Stimulated activated CD4-positive, alpha-beta T cell treated with anti-CD3 and anti-CD28 coated beads, Interleukin-15, amount 100 ng/mL, for 1 hour (primary cell): ENCODE measurements at places on chromosomes 4 and X.

DNA sequence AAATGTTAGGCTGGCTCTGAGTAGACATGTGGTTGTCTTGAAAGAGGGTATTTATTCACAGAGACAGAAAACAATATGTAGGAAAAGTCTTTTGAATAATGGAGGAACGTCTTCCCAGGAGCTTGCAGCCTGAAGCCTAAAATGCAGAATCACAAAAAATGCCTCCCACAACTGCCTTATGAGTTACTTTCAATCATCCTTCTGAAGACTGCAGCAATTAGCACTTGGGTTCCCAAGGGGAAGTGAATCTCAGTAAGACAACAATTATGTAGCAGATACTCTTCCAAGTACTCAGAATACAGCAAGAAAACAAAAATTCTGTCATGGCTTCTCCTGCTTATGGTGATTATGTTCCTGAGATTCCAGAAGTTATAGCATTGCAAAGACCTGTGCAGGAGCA is 166.6 kb upstream of the TBL1X start:
- no peak for DNase-seq

DNA sequence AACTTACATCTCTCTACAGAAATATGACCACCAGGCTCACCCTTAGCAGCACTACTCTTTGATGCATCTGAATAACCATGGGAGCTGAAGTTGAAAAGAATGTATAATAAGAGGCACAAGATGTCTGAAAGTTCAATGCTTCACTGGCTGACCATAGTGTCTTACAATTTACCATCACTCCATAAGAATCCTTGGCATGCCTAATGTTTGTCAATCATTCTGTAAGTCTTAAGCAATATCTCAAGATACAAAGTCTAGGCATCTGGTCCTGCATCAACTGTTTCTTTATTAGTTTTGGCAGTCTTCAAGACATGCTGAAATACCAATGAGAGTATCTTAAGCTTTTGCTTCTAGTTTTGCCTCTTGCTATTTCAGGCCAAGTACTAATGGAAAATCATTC is 755.5 kb downstream of the STIM2 start:
- DNase-seq = no peak

DNA sequence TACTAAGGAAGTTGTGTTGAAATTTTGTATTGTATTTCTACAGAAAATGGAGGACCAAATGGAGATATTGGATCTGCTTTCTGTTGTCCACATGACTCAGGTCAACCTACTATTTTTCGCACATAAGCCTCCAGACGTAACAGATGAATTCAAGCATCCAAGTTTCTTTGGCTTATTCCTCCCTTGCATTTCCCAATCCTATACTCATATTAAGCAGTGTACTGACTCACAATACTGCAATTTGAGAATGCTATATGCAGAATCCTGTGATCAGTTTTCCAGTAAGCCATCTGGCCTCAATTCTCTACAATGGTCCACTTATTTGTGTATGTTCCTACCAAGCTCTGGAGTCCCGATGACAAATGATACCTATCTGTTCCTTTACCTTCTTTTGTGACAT is 75.7 kb downstream of the ASB9 start:
- no peak for DNase-seq

GRCh38 chr4:57074744-57075143 is 35.4 kb downstream of the IGFBP7 start:
- no peak for DNase-seq

GRCh38 chr4:67049446-67049845 is 495.9 kb downstream of the CENPC start:
- DNase-seq = no peak

DNA sequence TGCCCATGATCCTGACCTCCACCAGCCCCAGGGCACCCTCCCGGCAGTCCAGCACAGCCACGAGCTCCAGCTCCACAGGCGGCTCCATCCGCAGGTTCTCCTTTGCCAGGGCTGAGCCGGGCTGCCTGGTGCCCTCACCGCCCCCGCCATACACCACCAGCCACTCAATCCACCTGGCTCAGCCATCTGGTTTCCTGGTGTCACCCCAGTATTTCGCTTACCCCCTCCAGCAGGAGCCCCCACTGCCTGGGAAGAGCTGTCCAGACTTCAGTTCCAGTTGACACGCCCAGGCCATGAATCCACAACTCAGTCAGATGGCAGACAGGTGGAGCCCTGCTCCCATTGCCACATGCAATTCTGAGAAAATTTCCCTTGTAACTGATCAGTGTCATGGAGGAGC is 3.9 kb downstream of the SHISA3 start:
- DNase-seq = no peak

DNA sequence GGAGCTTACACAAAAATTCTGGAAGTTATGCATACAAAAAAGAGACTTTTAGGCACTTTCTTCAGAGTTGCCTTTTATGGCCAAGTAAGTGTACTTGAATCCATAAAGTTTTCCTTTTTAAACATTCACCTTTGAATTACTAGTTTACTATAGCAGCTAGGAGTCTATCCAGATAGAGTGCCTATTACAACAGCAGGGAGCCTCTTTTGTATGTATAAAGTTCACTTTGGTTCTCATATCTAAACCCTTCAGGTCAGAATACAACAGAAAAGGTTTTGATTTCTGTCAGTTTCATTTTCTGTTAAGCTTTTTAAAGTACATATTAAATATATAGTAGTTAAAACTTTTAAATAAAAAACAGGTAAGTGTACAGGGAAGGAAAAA is 51.4 kb upstream of the IL13RA1 start:
- DNase-seq = no peak

DNA sequence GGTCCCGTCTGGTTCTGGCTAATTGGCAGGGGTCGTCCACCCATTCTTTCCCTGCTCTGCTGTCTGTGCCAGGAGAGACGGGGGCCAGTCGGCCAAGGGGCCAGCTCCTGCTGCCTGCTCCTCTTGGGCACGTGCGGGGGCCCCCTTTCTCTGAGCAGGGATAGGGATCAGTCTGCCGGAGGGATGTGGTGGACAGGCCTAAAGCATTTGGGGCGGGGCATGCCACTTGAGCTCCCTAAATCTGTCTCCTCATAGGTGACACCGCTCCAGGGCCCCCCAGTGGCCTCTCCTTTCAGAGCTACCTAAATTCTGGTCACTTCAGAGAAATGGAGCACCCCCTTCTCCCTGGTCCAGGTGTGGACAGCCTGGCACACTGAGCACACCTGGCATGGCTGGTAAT is 4.2 kb upstream of the MSANTD1 start:
- DNase-seq = no peak

DNA sequence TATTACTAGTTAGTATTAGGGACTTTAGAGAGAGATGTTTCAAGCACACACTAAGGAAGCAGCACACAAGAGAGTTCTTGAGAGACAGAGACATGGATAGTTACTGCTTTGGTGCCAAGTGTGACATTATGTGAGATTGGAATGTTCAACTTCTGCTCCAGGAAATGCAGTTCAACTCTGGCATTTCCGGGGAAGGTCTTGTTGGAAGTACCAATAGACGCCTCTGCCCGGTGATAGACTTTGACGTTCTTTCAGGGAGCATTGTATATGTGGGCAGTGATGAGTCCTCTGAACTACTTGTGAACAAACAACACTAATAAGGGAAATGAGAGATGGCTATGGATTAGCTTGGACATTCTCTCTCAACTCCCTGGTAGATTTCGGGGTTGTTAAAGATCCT is 638.1 kb upstream of the BOD1L1 start:
- no peak for DNase-seq

GRCh38 chrX:16930392-16930791 is 16.1 kb upstream of the REPS2 start:
- DNase-seq = no peak

DNA sequence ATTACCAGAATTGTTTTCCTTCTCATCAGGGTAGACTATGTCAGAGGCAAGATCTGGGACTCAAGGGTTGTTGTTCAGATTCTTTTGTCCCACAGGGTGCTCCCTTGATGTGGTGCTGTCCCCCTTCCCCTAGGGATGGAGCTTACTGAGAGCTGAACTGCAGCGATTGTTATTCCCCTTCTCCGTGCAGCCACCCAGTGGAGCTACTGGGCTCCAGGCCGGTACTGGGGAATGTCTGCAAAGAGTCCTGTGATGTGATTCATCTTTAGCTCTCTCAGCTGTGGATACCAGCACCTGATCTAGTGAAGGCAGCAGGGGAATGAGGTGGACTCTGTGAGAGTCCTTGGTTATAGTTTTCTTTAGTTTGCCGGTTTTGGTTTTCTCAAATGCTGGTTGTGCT is 247.4 kb upstream of the HAND2 start:
- DNase-seq = no peak

DNA sequence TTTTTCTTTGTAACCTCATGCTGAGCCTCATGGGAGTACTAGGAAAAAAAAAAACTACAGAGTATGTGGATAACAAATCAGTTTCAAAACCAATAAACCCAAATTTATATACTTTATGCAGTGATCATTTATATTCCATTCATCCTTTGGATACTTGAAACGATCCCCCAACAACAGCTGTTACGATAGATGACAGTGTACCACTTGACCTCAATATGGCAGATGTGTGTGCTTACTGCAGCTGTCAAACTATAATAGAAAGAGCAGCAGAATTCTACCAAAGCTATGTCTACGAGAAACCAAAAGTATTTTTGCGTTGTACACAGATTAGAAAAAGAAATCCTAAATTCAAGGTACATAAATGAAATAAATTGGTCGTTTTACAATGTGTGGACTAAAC is 337.8 kb downstream of the PDGFC start:
- no peak for DNase-seq

DNA sequence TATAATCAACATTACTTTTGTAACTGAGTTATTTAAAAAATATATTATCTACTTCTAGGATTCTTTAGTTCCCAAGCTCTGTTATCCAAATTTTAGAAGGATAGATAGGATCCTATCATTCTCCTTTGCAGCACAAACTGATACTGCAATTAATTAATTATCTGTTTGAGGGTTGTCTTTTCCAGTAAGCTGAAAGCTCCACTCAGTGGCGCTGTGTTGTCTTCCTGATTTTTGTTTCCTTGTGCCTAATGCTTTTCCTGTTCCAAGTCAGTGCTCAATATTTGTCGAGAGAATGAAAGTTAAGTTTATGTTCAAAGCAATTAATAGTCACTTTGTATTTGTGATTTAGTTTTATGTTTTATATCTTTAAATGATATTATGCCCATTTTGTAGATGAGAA is 107.4 kb upstream of the ANK2 start:
- no peak for DNase-seq

- no peak for DNase-seq
These were observed 697.4 kb upstream of the ADGRL3 start for GRCh38 chr4:60502733-60503132.

DNA sequence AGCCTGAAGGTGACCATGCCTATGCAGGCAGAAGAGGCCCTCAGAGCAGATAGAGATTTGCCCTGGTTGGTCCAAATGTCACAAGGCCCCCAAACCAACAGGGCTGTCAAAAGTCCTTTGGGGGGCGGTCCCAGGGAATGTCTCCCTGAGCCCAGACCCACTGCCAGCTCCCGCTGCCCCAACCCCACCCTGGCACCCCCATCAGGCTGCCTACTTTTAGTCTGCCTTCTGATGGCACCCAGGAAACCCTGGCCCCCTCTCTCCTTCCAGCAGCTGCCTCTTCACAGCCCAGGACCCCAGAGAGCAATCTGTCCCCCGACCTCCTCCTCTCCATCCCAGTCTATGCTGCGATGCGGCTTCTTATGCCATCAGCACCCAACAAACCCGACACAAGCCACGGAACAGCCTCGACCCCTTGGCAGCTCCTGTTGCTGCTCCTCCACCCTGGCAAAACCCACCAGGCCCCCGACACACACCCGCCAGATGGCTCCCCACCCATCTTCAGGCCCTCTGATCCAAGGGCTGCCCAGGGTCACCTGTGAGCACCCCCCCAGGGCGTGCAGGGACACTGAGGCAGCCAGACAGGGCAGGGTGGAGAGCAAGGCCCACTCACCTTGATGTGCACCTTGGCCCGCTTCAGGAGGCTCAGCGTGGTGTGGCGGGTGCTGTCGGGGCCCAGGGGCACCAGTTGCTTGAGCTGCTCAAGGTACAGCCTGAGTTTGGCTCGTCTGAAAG is 9.9 kb downstream of the MXD4 start:
- DNase-seq = no peak

GRCh38 chrX:33725535-33726210 is 406.4 kb downstream of the FAM47A start:
- no peak for DNase-seq

DNA sequence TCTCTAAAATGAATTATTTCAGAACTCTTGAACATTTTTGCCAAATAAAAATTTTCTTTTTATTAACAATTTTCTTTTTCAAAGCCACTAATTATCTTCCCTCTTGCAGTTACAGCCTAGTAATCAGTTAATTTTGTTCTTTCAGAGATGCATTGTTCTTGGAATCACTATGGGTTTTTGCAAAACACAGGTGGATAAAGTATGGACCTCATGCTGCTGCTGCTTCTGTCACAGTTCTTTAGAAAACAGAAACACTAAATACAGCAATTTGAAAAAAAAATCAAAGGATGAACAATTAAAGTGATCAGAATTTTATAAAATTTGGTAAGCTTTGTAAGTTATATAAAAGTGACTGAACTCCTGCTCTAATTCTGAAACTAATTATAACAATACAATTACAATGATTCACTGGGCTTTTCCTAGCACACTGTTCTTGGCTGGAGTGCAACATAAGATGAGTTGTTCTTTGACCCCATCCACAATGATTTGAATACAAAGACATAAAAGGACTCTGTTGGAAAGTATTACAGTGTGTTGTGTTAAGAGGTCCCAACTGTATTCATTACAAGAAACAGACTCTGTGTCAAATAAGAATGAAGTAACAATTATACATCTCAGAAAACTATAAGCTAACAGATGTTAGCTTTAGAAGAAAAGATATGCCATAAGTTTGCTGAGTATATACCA is 59.4 kb upstream of the GK2 start:
- DNase-seq = no peak

DNA sequence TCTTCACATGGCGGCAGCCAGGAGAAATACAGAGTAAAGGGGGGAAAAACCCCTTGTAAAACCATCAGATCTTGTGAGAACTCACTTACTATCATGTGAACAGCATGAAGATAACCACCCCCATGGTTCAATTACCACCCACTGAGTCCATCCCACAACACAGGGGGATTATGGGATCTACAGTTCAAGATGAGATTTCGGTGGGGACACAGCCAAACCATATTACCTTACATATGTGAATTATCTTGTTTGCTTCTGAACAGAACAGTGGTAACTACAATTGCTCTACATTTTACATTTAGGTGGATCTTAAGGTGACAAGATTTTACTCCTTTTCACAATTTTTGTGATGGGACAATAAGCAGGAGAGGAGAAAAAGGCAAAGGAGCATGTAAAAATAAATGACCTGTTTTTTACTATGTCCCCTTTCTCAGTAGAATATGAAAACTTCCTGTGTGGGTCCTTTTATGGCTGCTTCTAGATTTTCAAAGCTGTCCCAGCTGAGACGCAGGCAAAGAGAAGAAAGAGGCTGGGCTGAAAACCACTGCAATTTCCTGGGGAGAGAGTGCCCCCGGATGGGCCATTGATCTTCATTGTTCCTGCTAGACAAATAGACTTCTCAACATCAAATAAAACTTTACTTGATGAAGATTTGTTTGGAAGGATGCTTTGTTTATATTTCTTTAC is 45.9 kb upstream of the PGM2 start:
- DNase-seq = peak; percentile 26

DNA sequence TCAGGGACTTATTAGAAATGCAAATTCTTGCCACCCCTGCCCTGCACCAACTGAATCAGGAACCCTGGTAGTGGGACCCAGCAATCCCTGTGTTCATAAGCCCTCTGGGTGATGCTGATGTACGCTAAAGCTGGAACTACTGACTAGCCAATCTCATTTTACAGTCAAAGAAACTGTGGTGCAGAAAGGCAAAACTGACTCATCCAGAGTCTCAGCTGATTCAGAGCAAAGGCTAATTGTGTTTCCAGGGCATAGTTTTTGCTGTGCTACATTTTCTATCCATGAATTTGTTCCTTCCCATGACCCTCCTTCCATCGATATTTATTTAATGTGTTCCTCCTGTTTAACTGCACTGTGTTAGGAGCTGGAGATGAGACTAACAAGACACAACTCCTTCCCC is 207.5 kb downstream of the REPS2 start:
- DNase-seq = no peak
